CD4-positive, alpha-beta T cell treated with Interleukin-6 for 4 hours (primary cell): ENCODE measurements at places on chromosomes 6 and 20.
A peak's percentile ranks its signal among the peaks of the same experiment; 100 is the strongest.

DNA sequence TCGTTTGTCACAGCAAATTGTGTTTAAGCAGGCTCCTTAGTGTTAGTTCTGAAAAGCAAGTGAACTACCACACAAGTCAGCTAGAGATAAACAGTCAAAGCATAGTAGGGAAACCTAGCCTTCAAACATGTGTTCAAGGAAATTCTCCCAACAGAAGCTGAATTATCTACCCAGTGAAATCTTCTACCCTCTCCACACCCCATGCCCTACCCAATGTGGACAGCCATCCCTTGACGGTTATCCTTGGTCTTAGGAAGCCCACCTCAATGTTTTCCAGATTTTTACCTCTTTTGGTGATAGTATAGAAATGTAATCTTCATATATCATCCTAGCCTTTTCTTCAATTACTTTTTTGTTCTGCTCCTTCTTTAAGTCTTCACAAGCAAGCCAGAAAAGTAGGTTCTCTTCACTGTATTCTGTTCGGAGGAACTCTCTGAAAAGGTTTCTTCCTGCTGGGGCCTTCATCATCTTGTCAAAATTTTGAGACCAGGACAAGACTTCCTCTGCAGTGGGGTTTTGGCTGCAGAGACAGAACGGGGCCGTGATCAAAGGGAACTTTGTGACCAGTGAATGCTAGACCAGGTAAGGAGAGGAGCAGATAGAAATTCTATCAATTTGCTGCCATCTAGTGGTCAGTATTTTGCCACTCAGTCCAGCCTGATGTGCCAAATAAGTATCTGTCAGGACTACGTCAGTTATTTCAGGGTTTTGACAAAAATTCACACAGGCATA lies 21.6 kb upstream of the MTRF1L start:
- DNase-seq, result peak; percentile 51

GRCh38 chr6:5457041-5457440 lies 195.7 kb downstream of the FARS2 start:
- DNase-seq, result no peak

GRCh38 chr6:45979311-45979710 lies 36.3 kb downstream of the CLIC5 start:
- DNase-seq, result no peak

- no peak for DNase-seq
These were observed 144.4 kb upstream of the MAN1A1 start for GRCh38 chr6:119493980-119494379.

GRCh38 chr6:158803733-158804143 lies 15.4 kb downstream of the EZR start:
- DNase-seq, result peak; percentile 53

DNA sequence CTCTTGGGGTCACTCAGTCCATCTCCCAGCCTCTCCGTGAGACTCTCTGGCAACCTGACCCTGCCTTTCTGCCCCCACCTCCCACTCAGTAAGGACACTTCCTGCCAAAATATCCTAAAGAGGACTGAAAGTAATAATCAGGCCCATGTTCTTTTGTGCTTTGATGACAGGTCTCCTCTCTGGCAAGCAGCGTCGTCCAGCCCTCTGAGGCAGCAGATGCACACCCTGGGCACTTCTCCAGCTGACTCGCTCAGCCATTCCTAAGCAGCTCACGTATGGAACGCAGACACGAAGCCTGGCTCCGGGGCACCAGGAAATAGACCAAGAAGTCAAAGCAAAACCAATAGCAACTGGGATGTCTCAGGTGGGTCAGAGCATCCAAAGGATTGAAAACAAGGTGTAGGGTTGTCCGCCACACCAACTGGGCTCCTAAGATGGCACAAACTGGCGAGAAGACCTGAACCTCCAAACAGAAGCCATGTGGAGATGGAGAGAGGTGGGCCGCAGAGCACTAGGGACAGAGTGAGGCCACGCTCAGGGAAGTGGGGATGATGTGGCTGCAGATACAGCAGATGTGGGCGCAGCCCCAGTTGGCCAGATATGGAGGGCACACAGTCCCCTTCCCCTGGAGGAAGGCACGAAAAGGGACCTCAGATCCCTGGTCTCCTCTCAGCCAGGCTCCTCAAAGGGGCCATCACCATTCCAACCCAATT lies 99.3 kb downstream of the PRND start:
- no peak for DNase-seq

DNA sequence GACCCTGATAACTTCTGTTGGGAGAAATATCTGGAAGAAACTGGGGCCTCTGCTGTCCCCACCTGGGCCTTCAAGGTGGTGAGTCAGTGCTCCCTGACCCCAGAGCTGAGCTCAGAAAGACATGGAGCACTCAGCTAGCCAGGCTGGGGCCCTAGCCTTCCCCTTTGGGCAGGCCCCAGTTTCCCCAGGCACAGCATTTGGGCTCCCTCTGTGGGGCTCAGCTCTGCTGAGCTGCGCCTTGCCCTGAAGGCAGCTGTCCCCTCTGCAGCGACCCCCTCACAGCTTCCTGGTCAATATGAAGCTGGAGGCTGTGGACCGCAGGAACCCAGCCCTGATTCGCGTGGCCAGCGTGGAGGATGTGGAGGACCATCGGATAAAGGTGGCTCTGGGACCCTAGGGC lies 24.8 kb upstream of the SGK2 start:
- DNase-seq, result no peak

DNA sequence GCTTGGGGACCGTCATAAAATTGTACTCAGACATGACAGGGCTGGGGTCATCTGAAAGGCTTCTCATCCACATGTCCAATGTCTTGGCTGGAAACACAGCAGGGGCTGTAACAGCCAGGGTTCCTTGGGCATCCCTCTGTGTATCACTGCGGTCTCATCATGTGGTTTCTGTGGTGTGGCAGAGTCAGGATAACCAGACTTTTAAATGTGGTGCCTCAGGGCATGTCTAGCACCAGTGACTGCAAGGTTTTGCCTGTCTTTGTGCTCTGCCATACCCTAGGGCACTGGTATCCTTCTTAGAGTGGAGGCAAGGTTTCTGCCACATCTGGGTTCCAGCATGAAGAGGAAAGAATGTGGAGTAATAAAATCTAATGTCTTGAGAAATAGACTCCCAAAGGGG lies 124.2 kb downstream of the PLEKHG1 start:
- DNase-seq, result no peak

GRCh38 chr6:152049502-152049901 lies 242.0 kb downstream of the ESR1 start:
- no peak for DNase-seq

- no peak for DNase-seq
These were observed 421.2 kb upstream of the EYS start for GRCh38 chr6:66128243-66128642.

DNA sequence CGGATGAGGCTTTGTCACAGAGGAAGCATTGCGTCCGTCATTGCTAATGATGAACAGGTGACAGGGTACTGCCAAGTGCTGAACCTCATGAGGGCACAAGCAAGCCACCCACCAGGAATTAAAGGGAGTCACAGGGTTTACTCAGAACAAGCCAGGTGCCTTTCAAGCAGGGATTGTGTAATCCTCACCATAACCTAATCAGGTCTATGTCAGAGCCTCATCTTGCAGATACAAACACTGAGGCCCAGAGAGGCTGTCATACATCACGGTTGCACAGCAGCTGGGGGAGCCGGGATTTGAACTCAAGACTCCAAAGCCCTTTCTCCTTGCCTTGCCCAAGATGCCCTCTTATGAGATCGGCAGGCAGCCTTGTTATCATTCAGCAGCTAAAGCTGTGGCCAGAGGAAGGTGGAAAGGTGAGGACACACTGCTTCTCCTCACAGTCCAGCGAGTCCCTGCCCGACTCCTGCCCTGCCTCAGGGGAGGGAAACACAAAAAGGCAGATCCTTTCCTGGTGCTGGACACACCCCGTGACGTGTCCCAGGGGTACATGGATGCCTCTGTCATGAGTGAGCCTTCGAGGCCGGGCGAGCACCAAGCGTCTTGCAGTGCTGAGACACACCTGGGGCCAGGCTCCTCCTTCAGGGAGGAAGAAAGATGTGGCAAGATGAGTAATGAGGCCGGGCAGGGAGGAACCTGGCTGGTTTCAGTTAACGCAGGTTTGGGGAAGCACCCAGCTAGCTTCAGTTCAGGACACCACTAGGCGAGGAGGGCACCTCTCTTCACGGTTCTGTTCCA lies 214.9 kb downstream of the LY86 start:
- no peak for DNase-seq

- no peak for DNase-seq
These were observed 2.0 kb downstream of the FRS3 start for GRCh38 chr6:41777551-41778285.

DNA sequence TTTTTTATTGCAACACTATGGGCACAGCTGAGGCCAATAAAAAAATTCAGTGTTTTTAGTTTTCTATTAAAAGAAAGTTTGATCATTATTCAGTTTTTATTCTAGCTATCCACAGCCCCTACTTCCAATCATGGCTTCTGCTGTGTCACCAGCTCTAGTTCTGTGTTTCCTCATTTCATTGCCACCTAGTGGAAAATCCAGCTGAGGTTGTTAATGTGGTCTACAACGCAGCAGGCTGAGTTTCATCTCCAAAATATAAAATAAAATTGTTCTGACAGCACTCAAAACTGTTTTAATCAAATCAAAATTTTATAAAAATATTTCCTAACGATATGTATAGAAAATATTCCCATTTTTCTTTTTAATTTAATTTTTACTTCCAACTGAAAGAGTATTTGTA lies 13.6 kb downstream of the COL9A1 start:
- no peak for DNase-seq

DNA sequence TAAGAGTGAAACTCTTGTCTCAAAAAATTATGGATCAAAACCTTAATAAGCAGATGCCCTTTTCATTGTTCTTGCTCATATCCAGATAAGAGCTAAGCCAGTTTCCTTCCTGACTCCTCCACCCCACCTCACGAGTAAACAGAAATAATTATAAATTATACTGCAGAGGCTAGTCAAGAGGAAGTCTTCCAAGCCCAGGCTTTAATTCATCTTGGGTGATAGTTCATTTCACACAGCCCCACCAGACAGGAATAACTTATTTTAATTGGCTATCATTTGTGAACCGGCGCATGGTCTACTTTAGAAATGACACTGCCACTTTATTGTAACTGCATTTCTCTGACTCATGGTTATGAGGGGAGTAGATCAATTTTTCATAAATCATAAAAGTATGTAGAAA lies 102.0 kb downstream of the BTBD3 start:
- DNase-seq, result no peak

DNA sequence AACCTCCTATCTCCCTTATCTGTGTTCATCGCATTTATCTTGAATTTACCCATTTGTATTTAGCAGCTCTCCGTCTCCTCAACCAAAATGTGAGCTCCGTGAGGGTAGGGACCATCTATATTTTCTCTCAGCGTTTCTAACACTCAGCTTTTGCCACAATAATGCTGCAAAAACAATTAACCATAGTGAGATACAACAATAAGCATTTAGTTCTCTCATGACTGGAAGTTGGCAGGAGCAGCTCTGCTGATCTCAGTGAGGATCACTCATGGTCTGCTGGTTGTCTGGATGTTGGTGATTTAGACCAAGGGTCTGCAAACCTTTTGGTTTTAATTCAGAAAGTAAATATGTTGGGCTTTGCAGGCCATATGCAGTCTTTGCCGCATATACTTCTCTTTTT lies 394.8 kb upstream of the RNF217 start:
- DNase-seq, result no peak

- DNase-seq, result no peak
These were observed 35.3 kb upstream of the CDKN1A start for GRCh38 chr6:36642913-36643817.

- DNase-seq, result no peak
These were observed 100.8 kb downstream of the BFSP1 start for GRCh38 chr20:17430125-17430950.

- DNase-seq, result no peak
These were observed 547.2 kb upstream of the JAG1 start for GRCh38 chr20:11221046-11221445.

DNA sequence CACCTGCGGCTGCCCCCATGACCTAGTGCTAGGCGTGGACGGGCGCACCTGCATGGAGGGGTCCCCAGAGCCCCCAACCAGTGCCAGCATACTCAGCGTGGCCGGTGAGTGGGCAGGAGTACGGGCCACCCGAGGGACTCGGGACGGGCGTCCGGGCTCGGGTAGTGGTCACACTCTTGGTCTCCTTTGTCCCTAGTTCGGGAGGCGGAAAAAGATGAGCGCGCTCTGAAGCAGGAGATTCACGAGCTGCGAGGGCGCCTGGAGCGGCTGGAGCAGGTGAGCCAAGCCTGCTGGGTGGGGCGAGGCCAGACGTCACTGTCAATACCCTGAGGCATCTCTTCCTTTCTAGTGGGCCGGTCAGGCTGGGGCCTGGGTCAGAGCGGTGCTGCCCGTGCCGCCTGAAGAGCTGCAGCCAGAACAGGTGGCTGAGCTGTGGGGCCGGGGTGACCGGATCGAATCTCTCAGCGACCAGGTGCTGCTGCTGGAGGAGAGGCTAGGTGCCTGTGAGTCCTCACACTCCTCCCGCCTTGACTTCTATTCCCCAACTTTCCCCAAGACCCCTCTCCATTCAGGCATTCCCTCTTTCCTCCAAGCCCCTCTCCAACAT lies 2.9 kb downstream of the EGFL8 start:
- no peak for DNase-seq

DNA sequence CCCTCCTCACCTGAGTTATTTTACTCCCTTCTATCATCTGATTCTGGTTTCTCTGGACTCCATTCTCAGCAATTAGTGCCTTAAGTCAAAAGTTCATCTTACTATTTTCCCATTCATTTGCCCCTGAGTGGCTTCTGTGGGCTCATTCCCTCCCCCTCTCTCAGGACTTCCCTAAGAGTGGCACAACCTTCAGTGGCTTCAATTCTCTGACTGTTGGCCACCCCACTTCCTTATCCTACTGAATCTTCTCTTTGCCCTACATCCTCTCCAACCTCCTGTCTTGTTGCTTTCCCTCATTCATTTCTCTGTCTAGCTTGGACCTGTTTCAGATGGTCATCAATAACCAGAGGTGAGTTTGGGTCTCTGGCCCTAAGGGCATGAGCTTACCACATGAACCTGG lies 61.1 kb upstream of the GLP1R start:
- no peak for DNase-seq

- no peak for DNase-seq
These were observed 136.3 kb downstream of the SULF2 start for GRCh38 chr20:47648943-47649342.

GRCh38 chr6:132357120-132357519 lies 44.2 kb downstream of the MOXD1 start:
- no peak for DNase-seq

DNA sequence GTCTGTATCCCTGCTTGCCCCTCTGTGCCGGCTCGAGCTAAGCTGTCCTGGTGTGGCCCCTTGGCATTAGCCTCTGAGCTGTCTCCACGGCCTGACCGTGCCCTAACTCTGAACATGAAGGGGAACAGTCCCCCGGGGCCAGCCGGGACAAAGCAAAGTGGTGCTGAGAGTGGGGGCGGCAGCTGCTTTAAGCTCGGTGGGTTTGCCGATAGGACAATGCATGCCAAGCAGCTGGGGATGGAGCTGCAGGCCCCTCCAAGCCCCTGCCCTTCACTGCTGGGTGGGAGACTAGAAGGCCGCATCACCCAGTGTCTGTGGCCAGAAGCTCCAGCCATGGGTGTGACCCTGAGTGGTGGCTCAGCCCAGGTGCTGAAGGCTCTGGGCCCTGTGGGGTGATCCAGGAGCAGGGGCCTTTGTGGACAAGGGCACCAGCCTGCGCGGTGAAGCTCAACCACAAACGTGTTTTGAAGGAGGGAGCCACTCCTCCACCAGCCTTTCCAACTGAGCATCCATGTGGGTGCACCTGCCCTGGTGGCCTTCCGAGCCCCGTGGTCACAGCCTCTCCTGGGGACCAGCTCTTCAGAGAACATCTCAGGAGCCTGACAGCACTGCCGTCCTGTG lies 242.5 kb downstream of the ERMARD start:
- DNase-seq, result no peak

GRCh38 chr20:4225745-4226144 lies 210.4 kb upstream of the RNF24 start:
- DNase-seq, result no peak

- no peak for DNase-seq
These were observed 148.8 kb downstream of the TFAP2A start for GRCh38 chr6:10266061-10266460.
